AML-193 (cell line): ENCODE measurements at places on chromosomes 5 and 9.

- peak; percentile 90 for DNase-seq
Observed at GRCh38 chr5:171633776-171634470, 151.7 kb upstream of the SMIM23 start.

GRCh38 chr5:178389796-178390195 is 157.2 kb upstream of the PHYKPL start:
- no peak for DNase-seq

- DNase-seq = no peak
Observed at GRCh38 chr9:112112941-112113681, 62.0 kb downstream of the SUSD1 start.

GRCh38 chr9:116992865-116993264 is 305.8 kb downstream of the TRIM32 start:
- no peak for DNase-seq

- peak; percentile 14 for DNase-seq
Observed at GRCh38 chr9:109297899-109298298, 23.0 kb downstream of the EPB41L4B start.

DNA sequence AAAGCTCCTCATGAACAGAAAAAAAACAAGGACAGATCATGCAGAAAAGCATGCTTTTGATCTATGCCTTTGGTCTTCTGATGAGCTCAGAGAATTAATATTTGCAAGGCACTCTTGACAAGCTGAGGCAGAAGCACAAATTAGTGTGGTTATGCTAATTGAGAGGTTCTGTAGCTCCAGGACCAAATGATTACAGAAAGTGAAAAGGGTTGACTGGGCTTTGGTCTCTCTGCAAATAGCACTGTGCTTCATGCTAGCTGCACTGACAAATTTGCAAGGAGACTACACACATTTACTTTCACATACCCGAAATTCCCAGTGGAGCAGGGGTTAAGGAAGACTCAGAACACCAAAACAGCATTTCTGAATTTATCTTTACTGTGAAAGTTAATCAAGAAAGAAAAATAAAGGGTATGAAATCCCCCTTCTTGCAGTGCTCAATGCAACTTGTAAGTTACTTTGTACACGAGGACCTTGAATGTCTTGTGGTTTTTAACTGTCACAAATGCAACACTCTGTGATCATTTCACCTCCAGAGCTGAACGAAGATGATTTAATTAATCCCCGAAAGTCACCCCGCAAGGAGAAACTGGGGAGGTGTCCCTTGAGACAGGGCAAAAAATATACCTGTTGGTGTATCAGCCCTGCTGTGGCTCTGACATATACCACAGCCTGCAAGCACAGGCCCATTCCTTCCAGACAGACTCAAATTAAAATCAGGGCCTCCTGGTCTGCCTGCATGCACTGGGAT is 11.9 kb downstream of the RAPGEF1 start:
- no peak for DNase-seq

DNA sequence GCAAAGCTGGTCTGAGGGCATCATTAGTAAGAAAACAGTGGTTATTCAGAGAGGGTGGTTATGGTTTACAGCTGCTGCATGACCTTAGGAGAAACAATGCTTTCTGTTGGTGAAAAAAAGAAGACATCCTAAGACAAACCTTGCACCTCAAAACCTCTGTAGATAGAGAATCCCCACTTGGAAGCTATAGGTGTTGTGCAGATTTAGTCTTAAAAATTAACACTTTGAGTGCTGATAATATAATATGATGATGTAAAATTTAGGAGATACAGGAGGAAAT is 1.4 kb upstream of the PTTG1 start:
- no peak for DNase-seq

DNA sequence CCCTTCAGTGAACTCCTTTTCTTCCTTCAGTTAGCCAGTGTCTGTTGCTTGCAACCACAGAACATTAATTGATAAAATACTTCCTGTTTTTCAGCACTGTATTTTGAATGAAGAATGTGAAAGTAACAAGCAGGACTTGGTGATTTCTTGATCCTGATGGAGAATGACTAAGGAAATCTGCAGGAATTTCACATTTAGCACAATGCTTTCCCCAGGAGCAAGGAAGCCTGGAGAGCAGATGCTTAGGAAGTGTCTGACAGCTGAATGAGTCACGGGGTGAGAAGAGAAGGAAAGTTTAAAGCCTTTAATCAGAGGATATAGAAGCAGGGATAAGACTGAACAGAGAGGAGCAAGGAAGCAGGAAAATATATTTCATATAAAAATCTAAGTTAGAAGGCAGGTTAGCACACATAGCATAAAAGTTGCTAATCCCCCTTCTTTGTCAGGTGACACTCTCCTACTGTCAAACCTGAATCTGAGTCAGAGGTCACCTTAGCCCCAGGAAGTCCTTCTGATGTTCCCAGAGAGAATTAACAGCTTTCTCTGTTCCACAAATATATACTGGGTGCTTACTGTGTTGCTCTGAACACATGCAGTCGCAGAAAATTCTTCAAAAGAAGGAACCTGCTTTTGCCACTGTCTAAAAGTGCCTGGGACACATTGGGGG is 59.7 kb downstream of the GNA14 start:
- DNase-seq = peak; percentile 34

- no peak for DNase-seq
Observed at GRCh38 chr9:1939466-1939865, 75.7 kb upstream of the SMARCA2 start.

- DNase-seq = no peak
Observed at GRCh38 chr5:124457101-124457500, 289.3 kb downstream of the ZNF608 start.

GRCh38 chr5:4361753-4362152 is 766.1 kb downstream of the IRX1 start:
- no peak for DNase-seq

GRCh38 chr9:126151031-126151685 is 175.5 kb upstream of the MVB12B start:
- DNase-seq = no peak

DNA sequence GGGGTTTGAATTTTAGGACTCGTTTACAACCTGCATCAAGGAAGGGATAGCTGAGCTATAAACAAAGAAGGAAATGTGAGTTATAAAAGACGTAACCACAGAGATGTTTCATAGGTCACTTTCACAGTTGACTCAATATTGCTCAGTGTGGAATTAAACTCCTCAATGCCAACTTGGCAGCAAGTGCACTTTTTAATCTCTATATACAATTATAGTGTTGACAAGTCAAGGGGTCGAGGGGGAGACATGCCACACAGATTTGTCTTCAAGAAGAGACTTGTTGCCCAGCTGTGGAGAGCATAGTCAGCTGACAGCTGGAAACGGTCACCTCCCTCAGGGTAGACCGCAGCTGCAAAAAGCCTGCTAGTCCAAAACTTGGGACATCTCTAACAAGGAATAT is 163.4 kb upstream of the DMAC1 start:
- DNase-seq = no peak
